Stimulated activated CD8-positive, alpha-beta memory T cell treated with anti-CD3 and anti-CD28 coated beads, Interleukin-7, amount 100 ng/mL, for 48 hours (primary cell): ENCODE measurements at places on chromosomes 2 and 18.
A peak's percentile ranks its signal among the peaks of the same experiment; 100 is the strongest.

- DNase-seq = no peak
Observed at GRCh38 chr2:219076253-219076652, 15.5 kb upstream of the IHH start.

GRCh38 chr2:113080134-113080533, 12.4 kb downstream of the IL1F10 start:
- no peak for DNase-seq

- DNase-seq = no peak
Observed at GRCh38 chr2:37109523-37109922, 25.2 kb downstream of the GPATCH11 start.

DNA sequence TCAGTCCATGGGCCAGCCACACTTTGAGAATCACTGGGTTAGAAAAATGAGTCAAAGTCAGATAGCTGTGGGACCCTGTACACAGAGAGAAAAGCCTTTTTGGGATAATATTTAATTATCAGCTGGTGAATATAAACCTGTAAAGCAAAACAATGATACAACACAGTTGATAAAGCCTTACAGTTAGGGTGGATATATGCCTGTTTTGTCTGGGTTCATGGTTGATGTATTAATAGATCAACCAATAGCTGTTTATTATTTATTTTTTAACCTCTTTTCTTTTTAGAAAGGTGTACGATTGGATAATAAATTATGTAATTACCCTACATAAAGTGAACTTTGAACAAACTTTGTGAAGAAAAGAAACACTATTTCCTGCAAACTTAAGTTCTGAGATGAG, 145.6 kb downstream of the TDRD15 start:
- no peak for DNase-seq

GRCh38 chr18:39448942-39449341, 1883.3 kb upstream of the CELF4 start:
- DNase-seq = no peak

- DNase-seq = no peak
Observed at GRCh38 chr18:64398320-64398719, 249.4 kb upstream of the LINC00305 start.

DNA sequence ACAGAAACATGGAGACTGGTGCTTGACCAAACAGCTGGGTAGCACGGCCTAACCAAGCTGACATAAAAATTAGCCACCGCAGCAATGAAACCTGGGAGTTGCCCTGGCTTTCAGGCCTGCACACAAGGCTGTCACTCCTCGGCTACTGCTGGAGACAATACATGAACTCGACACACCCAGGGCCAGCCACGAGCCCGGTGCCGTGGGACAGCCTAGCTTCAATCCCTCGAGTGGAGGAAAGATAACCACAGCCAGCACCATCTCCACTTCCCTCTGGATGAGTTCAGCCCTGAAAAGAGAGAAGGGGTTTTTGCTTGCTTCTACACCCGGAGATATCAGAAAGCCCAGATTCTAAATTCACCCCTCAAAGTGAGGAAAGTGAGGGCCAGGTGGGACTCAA, 78.0 kb downstream of the BCL2L11 start:
- no peak for DNase-seq

DNA sequence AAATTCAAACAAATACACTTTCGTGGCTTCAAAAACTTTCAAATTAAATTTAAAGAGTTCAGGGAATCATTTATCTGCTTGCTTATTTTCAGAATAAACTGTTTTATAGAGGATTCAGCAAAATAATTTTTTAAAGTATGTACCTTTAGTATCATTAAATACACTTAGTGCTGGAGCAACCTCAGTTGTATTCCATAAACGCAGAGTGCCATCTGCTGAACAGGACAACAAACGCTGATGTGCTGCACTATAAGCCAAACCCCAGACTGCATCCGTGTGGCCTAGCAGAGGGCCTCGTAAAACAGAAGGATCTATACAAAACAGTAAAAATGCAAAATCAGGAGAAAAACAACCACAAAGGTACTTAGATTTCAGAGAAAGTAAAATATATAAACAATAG, 108.6 kb downstream of the STRN start:
- DNase-seq = no peak

GRCh38 chr2:218257390-218257981, 3.3 kb upstream of the GPBAR1 start:
- peak; percentile 43 for DNase-seq

GRCh38 chr2:233435436-233436190, 81.3 kb downstream of the DGKD start:
- no peak for DNase-seq

DNA sequence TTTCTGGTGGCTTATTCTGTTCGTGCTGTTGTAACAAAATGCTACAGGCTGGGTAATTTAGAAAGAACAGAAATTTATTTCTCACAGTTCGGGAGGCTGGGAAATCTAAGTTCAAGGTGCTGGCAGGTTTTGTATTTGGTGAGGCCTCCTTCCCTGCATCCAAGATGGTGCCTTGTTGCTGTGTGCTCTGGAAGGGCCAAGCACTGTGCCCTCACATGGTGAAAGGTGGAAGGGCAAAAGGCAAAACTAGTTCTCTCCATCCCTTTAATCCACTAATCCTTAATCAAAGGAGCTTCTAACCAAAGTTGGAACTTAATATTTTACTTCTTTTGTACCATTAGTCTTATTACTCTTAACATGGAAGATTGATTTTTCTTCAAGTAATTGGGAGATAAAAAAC, 7.4 kb downstream of the MRPL19 start:
- DNase-seq = no peak
